ENCODE measurements at places on chromosomes 6 and 20. TPM values are rescaled to one million over a fixed set of nuclear protein-coding genes. Genes with fewer than 3 reads are reported as not detected.
A peak's percentile ranks its signal among the peaks of the same experiment; 100 is the strongest.

FGD2 gene
- 12.4 TPM for total RNA-seq

BANF2 gene
- total RNA-seq, result not detected

C6orf15 gene
- not detected for total RNA-seq

FOXQ1 gene
- total RNA-seq, result not detected

SEC63 gene
- 69.2 TPM for total RNA-seq

BMP7 gene
- not detected for total RNA-seq

PDRG1 gene
- total RNA-seq, result 13.1 TPM

GMEB2 gene
- total RNA-seq, result 20.5 TPM

IL17F gene
- not detected for total RNA-seq

ZNF165 gene
- 1.2 TPM for total RNA-seq

GJA10 gene
- not detected for total RNA-seq

ARMC2 gene
- 12.2 TPM for total RNA-seq

- no peak for DNase-seq
These were observed 155.8 kb downstream of the EYA4 start for GRCh38 chr6:133396984-133397348.

GRCh38 chr6:6775074-6775473 lies 186.6 kb downstream of the LY86 start:
- DNase-seq, result no peak

GRCh38 chr6:16987996-16988395 lies 113.9 kb upstream of the STMND1 start:
- no peak for DNase-seq

DNA sequence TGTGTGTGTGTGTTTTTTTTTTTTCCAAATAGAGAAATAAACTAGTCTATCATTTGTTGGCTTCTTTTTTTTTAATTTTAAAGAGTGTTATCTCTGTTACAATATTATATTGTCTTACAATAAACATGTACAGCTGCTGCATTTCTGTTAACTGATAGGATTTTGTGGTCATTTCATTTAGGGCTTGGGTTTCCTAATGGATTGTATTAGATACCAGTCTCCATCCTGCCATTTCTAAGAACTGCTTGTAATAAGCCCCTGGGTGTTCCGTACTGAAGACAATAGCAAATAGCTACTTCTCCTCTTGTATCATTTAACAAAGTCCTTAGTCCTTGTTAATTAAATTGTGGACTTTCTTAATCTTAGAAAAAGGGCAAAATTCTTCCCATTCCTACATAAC lies 45.7 kb downstream of the SOBP start:
- DNase-seq, result no peak

- DNase-seq, result no peak
These were observed 54.6 kb upstream of the RIPOR2 start for GRCh38 chr6:24990236-24990845.

DNA sequence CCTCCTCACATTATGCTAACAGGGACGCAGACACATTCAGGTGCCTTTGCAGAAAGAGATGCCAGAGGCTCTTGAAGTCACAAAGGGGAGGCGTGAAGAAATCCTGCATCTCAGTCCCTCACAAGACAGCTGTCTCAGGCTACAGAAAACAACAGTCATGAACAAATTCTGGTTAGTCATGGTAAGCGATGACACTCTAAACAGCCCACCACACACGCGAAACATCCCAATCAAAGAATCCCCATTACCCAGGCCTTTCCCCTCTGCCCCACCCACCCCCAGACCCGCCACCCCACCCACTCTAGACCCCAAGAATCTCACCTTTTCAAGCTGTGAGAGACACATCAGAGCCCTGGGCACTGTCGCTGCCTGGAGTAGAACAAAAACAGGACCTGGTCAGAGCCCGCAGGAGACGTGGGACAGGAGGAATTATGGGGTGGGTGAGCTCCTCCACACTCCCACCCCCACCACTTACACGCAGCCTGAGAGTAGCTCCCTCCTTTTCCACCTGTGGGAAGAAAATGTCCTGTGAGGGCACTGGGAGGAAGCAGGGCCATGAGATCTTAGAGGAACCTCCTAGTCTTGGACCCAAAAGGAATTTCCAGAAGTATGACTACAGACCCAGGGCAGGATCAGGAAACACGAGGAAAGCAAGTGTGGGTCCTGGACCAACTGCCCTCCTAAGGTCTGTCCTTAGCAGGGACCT lies 2.7 kb downstream of the HLA-B start:
- DNase-seq, result no peak

GRCh38 chr20:63327231-63327745 lies 33.9 kb downstream of the CHRNA4 start:
- no peak for DNase-seq

- no peak for DNase-seq
These were observed 33.4 kb downstream of the HSF2 start for GRCh38 chr6:122432816-122433215.

- DNase-seq, result no peak
These were observed 31.7 kb downstream of the SAMHD1 start for GRCh38 chr20:36919715-36920333.

DNA sequence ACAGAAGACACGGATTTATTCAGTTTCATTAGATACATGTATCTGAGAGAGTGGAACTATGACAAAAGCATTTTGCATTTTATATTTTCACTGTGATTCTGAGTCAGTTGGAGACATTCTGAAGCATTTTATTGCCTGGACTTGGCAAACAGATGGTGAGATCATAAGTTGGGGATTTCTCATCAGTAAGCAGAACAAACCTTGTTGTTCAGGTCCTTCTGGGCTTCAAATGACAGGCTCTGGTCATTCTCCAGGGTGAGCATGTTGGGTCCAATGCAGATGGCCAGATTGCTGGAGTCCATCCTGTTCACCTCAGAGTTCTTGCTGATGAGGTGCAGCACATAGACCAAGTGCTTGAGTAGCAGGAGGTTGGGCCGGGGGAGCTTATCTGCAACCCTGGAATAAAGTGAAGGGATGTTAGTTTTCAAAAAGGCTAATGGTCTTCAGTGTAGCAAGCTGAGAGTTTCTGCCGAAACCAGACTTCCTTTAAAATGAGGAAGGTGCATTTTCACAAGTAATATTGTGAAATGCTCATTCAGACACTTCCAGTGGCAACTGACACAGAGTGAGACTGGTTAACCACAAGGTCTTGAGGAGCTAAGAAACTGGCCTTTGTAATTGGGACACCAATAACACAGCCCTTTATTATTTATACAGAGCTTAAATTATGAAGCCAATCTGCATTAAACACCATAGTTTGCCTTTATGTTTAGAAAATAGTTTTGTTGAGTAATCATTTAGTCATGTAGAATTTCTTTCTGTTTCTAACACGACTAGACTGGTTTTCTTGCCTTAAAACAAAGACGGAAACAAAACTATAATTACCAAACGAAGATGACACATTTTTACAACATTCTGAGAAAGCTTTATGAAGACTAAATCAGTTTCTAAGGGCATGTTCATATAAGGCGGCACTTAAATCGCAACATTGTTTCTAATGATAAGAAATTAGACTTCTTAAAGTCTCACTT lies 5.6 kb downstream of the TAGAP start:
- no peak for DNase-seq

DNA sequence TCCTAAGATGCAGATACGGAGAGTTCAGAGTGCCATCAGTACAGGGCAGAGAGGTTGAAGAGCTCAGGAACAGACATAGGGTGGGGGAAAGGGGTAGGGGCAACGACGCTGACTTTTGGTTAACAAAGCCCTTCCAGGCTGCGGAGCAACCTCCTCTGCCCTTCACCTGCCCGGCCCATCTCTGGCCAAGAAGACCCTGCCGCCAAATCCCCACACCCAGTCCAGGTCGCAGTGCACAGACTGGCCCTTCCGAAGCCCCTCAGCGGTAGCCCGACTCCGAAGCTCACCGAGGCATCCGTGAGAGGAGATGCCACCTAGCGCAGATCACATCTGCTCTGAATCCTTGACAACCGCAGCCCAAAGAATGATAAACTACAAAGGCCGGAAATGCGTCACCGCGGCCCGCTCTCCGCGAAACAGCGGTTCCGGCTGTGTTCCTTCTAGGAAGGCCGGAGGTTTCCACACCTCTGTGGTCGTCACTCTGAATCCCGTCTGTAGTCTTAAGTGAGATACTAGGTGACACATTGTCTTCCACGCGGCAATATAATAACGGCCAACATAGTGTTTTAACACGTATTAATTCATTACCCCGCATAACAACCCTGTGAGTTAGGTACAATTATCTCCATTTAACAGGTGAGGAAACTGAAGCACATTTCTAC lies at the start of gene ZSCAN23:
Gene ZSCAN23 (minus strand): TSS at position 380 of the 662 bp plus-strand sequence. CDS start 7,225 bp downstream, outside the sequence.
- DNase-seq, result peak; percentile 89

- DNase-seq, result no peak
These were observed 806.6 kb downstream of the C6orf118 start for GRCh38 chr6:164502833-164503232.

DNA sequence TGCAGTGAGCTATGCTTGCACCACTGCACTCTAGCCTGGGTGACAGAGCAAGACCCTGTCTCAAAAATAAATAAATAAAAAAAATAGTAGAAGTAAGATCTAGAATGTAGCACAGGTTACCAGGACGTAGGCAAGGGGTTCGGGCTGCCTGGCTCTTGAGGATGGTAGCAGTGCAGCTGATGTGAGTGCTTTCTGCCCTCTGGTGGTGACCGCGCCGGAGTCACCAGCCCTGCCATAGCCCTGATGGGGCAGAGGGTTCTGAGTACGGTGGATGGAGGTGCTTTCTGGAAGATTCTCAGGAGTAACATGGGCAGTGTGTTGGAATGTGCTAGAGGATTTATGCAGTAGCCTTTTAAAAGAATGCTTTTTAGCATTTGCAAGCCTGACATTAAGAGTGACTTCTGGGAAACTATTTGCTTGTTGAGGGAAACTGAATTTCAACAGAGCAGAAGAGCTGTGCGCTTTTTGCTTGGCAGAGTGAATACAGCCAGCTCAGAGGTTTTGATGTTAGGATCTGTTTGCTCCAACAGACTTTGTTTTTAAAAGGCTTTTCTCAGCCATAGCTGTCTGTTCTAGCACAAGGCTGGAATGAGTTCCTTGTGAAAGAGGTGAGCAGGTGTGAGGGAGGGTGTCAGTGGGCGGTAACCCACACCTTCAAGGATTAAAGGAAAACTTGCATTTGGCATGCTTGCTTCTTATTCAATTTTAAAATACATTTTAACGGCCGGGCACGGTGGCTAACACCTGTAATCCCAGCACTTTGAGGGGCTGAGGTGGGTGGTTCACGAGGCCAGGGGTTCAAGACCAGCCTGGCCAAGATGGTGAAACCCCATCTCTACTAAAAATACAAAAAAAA lies 65.9 kb downstream of the PTPN1 start:
- DNase-seq, result peak; percentile 68
